ENCODE measurements at places on chromosomes 2 and 18. TPM values are rescaled to one million over a fixed set of nuclear protein-coding genes. Genes with fewer than 3 reads are reported as not detected.
A peak's percentile ranks its signal among the peaks of the same experiment; 100 is the strongest.

- H3K4me3 ChIP-seq, result no peak overlapping the region
- DNase-seq, result no peak
- no peaks in the 10 kb centered on the region for H3K36me3 ChIP-seq
- H3K4me1 ChIP-seq, result peaks cover 10% of the 10 kb centered on the region
- H3K27ac ChIP-seq, result no peak overlapping the region
Observed at GRCh38 chr2:170681311-170681710, 33.8 kb upstream of the SP5 start.

- H3K4me3 ChIP-seq, result no peak overlapping the region
- DNase-seq, result no peak
- no peaks in the 10 kb centered on the region for H3K4me1 ChIP-seq
Observed at GRCh38 chr2:235377176-235377575, 116.7 kb upstream of the AGAP1 start.

The SKOR2 gene
- not detected for total RNA-seq

The DAPL1 gene
- total RNA-seq, result not detected

GRCh38 chr2:53098696-53099078 is 668.9 kb upstream of the CHAC2 start:
- no peak for DNase-seq
- H3K4me1 ChIP-seq, result no peaks in the 10 kb centered on the region
- no peaks in the 10 kb centered on the region for H3K27me3 ChIP-seq

DNA sequence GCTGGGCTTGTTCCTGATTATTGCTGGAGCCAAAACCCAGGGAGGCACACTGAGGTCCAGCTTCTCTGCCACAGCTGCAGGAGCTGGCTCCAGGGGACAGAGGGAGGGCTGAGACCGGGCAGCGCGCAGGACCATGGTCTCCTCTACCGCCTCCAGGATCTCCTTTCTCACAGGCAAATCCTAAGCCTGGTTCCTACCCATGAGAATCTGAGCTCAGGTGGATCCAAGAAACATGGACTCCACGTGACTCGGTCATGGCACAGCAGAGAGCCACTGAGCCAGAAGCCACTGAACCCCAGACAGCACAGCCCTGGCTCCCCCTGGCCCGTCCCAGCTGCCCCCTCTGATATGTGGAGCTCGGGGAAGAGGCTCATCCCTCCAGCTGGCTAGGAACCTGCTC is 653.4 kb upstream of the ID2 start:
- no peaks in the 10 kb centered on the region for H3K36me3 ChIP-seq
- H3K4me3 ChIP-seq, result no peak overlapping the region
- no peaks in the 10 kb centered on the region for H3K4me1 ChIP-seq
- no peak for DNase-seq

DNA sequence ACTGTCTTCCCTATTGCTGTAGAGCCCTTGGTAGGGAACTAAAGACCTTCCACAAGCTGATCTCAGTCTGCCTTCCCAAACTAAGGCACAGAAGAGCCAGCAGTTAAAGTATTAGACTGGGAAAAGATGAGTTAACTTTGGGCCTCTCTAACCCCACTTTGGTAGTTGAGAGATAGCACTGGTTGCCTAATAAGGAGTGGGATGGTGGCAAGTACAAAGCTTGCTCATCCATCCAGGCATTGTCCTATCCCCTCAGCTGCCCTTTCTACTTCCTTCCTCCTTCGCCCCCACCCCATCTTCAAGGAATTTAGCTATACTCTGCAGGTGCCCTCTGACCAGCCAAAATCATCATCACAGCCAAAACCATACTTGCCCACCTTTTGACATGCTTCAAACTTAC is 22.2 kb upstream of the AFTPH start:
- H3K4me3 ChIP-seq, result no peak overlapping the region
- no peaks in the 10 kb centered on the region for H3K4me1 ChIP-seq

- DNase-seq, result no peak
- H3K27me3 ChIP-seq, result no peaks in the 10 kb centered on the region
- H3K4me1 ChIP-seq, result peaks cover 52% of the 10 kb centered on the region
- H3K36me3 ChIP-seq, result no peaks in the 10 kb centered on the region
Observed at GRCh38 chr18:75227535-75228296, 17.1 kb downstream of the TSHZ1 start.

The CRYGD gene
- total RNA-seq, result not detected

- H3K27ac ChIP-seq, result peak overlapping the region; percentile 83
- H3K36me3 ChIP-seq, result no peaks in the 10 kb centered on the region
- no peaks in the 10 kb centered on the region for H3K27me3 ChIP-seq
- no peak overlapping the region for H3K4me3 ChIP-seq
Observed at GRCh38 chr2:28367667-28368356, 24.8 kb upstream of the FOSL2 start.

The DLGAP1 gene
- 3.7 TPM for total RNA-seq

DNA sequence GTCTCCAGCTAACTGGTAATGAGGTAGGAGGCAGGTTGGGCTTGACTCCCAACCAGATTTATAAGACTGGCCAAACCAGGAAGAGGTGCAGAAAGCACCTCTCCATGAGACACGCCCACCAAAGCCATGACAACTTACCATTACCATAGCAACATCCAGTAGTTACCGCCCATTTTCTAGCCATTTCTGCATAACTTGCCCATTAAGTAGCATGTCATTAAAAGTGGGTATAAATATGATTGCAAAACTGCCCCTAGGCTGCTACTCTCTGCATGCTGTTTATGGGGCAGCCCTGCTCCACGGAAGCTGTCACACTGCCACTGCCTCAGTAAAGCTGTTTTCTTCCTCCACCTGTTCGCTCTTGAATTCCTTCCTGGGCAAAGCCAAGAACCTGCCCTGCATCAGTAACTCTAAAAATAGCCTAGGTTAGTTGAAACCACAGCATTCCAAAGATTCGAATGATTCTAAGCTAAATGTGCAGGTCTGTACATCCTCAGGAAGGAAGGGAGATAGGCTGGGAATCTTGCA is 131.9 kb downstream of the ATL2 start:
- H3K27me3 ChIP-seq, result no peaks in the 10 kb centered on the region
- H3K36me3 ChIP-seq, result no peaks in the 10 kb centered on the region
- no peak overlapping the region for H3K4me3 ChIP-seq
- DNase-seq, result no peak

The LIMS3 gene
- 4.2 TPM for total RNA-seq

DNA sequence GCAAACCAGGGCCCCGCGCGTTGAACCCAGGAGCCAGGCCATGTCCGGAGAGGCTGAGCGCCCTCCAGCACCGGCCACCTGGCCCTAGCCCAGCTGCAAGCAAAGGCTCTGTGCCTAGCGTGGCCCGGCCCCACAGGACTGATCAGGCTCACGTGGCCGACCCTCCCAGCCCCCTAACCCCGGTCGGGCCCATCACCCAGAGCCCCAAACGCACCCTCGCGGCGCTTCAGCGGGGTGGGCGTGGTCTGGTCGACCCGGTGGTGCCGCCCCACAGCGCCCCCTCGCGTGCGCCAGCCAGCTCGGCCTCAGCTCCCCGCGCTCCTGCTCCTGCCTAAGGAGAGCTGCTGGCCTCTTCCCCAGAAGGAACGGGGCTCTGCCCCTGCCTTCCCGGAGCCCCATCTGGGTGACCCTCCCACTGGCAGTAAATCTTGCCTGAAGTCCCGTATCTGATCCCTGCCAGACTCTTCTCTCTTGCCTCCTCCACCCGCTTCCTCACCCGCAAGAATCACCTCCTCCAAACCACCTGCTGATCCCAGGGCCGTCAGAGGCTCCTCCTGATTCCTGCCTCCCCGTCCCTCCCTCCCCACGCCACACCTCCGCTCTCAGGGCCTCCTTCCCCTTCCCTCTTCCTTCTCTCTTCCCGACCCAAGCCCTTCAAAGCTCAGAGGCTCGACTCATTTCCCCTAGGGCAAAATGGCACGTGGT is 12.3 kb upstream of the TEX51 start:
- DNase-seq, result peak; percentile 70
- peak overlapping the region; percentile 29 for H3K4me3 ChIP-seq
- no peaks in the 10 kb centered on the region for H3K36me3 ChIP-seq

The METAP1D gene
- total RNA-seq, result 2.5 TPM

- no peak for DNase-seq
- peaks cover 7% of the 10 kb centered on the region for H3K4me1 ChIP-seq
- H3K27me3 ChIP-seq, result no peaks in the 10 kb centered on the region
- H3K27ac ChIP-seq, result peak overlapping the region; percentile 93
- H3K4me3 ChIP-seq, result peak overlapping the region; percentile 88
- no peaks in the 10 kb centered on the region for H3K36me3 ChIP-seq
Observed at GRCh38 chr2:135985826-135986393, 484 bp upstream of the DARS1 start.

The SMYD1 gene
- 48.6 TPM for total RNA-seq

GRCh38 chr2:72114693-72115051 is 33.0 kb downstream of the CYP26B1 start:
- H3K27me3 ChIP-seq, result no peaks in the 10 kb centered on the region
- H3K4me1 ChIP-seq, result no peaks in the 10 kb centered on the region
- DNase-seq, result no peak
- no peaks in the 10 kb centered on the region for H3K36me3 ChIP-seq

- H3K27me3 ChIP-seq, result no peaks in the 10 kb centered on the region
- no peaks in the 10 kb centered on the region for H3K4me1 ChIP-seq
- DNase-seq, result no peak
- H3K36me3 ChIP-seq, result no peaks in the 10 kb centered on the region
- H3K27ac ChIP-seq, result no peak overlapping the region
- no peak overlapping the region for H3K4me3 ChIP-seq
Observed at GRCh38 chr2:229725716-229726574, 11.6 kb upstream of the DNER start.

DNA sequence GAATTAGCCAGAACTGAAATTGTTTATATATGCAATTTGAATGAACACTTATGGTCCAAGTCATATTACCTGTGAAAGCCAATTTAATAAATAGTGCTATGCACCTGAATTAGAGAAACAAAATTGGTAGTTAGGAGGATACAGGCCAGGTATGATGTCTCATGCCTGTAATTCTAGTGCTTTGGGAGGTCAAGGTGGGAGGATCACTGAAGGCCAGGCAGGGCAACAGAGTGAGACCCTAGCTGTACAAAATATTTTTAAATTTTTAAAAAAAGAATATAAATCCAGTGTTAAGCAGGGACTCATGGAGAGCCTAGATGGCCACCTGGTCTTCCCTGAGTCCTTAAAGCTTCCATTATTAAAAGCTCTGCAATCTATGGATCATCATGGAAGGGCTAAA is 7.3 kb upstream of the PSTPIP2 start:
- H3K4me1 ChIP-seq, result no peaks in the 10 kb centered on the region
- no peak for DNase-seq
- H3K27ac ChIP-seq, result no peak overlapping the region
- H3K4me3 ChIP-seq, result no peak overlapping the region

DNA sequence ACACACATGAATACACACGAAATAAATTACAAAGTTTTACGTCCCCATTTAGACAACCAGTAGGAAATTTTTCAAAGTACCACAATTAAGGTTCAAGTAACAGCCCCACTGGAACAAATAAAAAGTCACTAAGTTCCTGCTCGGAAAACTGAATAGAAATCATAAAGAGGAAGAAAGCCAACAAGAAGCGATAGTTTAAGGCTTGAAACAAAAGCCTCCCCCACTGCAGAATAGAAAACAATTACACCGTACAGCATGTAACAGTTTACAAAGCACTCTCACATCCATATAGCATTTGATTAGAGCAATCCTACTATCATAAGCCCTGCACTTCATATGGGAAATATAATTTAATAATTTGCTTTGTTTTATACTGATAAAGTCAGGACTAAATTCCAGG is 15.5 kb downstream of the KLF7 start:
- peak overlapping the region; percentile 53 for H3K27ac ChIP-seq
- peaks cover 32% of the 10 kb centered on the region for H3K4me1 ChIP-seq
- H3K27me3 ChIP-seq, result no peaks in the 10 kb centered on the region
- no peak for DNase-seq
- no peak overlapping the region for H3K4me3 ChIP-seq

DNA sequence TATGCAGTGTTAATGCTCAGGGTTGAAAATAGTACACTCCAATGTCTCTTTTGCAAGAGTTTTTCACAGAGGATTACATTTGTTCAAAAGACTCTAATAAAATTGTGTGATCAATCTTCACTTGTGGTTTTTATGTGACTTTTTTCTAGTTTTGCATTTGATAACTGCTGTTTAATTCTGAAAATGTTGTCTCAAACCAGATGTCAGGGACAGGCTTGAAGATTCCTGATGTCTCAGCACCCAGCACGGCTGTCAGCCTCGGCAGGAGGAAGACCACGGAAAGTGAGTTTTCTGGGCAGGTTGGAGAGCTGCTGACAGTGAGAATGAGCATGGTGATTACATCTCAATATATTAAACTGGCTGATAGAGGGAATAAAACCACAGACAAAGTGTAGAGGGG is 9.1 kb downstream of the SOX11 start:
- no peak overlapping the region for H3K27ac ChIP-seq
- H3K36me3 ChIP-seq, result no peaks in the 10 kb centered on the region
- DNase-seq, result no peak
- H3K27me3 ChIP-seq, result peaks cover 45% of the 10 kb centered on the region
- H3K4me3 ChIP-seq, result no peak overlapping the region

The MTLN gene
- 94.9 TPM for total RNA-seq

GRCh38 chr18:59961070-59961469 is 61.3 kb downstream of the PMAIP1 start:
- H3K27ac ChIP-seq, result no peak overlapping the region
- no peaks in the 10 kb centered on the region for H3K27me3 ChIP-seq
- no peaks in the 10 kb centered on the region for H3K36me3 ChIP-seq
- no peak overlapping the region for H3K4me3 ChIP-seq
- no peaks in the 10 kb centered on the region for H3K4me1 ChIP-seq
